ENCODE measurements at places on chromosomes 5 and 9.

- no peak for DNase-seq
Measured at GRCh38 chr5:128749136-128749898, 211.3 kb upstream of the FBN2 start.

DNA sequence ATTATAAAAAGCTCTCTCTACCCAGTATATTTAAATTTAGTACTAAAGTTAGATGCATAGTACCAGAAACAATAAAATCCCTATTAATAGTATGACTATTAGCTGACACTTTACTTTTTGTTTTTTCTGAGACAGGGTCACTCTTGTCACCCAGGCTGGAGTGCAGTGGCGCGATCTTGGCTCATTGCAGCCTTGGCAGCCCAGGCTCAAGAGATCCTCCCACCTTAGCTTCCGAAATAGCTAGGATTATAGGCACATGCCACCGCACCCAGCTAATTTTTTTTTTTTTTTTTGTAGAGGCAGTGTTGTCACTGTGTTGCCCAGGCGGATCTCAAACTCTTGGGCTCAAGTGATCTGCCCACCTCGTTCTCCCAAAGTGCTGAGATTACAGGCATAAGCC, 8.0 kb downstream of the CCNG1 start:
- no peak for DNase-seq

DNA sequence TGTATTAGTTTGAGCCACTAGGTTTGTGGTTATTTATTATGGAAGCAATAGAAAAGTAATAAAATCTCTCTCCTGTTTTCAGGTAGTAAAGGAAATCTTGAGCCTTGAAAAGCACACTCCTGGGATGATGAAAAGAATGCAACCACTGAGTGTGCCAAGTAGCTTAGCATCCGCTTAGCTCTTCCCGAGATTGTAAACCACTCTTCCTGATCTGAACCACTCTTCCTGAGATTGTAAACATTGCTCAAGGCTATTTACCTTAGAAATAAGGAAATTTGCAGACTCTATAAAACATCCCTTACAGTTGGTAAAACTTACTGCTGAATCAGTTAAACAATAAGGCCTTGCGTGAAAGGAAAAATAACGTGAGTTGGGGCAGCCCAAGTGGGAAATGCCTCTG, 17.4 kb upstream of the IL33 start:
- no peak for DNase-seq

GRCh38 chr9:93507768-93508167, 54.4 kb upstream of the FAM120AOS start:
- DNase-seq = no peak

GRCh38 chr9:117413346-117414219, 1.3 kb downstream of the ASTN2 start:
- DNase-seq = no peak

Data from T1000 (cell line).